ENCODE measurements at places on chromosomes 11 and 22. TPM values are rescaled to one million over a fixed set of nuclear protein-coding genes. Genes with fewer than 3 reads are reported as not detected.

The CD3G gene
- 1.1 TPM for total RNA-seq

The P4HA3 gene
- total RNA-seq, result 3.1 TPM

The CHKB gene
- 78.8 TPM for total RNA-seq

The KRTAP5-2 gene
- total RNA-seq, result not detected

The RAB39A gene
- 2.0 TPM for total RNA-seq

The SCN2B gene
- not detected for total RNA-seq

The PRR14L gene
- 38.8 TPM for total RNA-seq

The IL17REL gene
- total RNA-seq, result not detected

The STK33 gene
- 3.8 TPM for total RNA-seq

The FHIP1B gene
- total RNA-seq, result 27.1 TPM

The EFEMP2 gene
- total RNA-seq, result 139 TPM

The KRTAP5-10 gene
- not detected for total RNA-seq

The MUC2 gene
- total RNA-seq, result 0.06 TPM

The ACR gene
- 1.6 TPM for total RNA-seq

The FAM180B gene
- total RNA-seq, result 1.7 TPM

The CRYBB3 gene
- 0.97 TPM for total RNA-seq

The POU2AF1 gene
- total RNA-seq, result 0.45 TPM

The NNMT gene
- total RNA-seq, result 862 TPM

The HORMAD2 gene
- not detected for total RNA-seq
